ENCODE measurements at places on chromosomes 3 and 15.

GRCh38 chr15:90924375-90924774, 8.0 kb downstream of the HDDC3 start:
- DNase-seq = no peak

GRCh38 chr3:55947406-55947805, 460.3 kb upstream of the WNT5A start:
- DNase-seq = no peak

DNA sequence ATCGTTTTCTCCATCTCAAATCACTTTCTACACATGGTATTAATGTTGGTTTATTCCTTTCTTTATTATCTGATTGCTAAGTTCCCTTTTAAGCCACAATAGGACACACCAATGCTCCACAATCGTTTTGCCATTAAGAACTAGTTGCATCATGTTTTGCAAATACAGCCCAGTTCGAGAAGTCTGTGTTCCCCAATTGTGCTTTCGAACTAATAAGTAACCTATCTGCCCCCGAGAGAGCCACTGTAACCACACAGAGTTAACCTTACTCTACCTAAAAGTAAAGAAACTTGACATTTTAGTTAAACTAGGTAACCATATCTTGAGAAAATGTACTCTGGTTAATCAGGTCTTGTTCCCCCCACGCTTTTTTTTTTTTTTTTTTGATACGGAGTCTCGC, 39.1 kb downstream of the MAGI1 start:
- DNase-seq = no peak

GRCh38 chr15:60889491-60889890, 339.6 kb downstream of the RORA start:
- DNase-seq = no peak

DNA sequence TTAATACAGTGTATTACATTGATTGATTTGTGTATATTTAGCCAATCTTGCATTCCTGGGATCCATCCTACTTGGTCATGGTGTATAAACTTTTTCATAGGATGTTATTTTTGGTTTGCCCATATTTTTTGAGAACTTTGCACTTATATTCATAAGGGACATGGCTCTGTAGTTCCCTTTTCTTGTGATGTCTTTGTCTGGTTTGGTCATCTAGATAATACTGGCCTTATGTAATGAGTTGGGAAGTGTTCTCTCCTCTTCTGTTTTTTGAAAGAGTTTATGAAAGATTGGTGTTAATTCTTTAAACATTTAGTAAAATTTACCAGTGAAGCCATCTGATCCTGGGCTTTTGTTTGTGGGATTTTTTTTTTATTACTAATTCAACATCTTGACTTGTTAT, 9.6 kb downstream of the CHST13 start:
- no peak for DNase-seq

- DNase-seq = no peak
Measured at GRCh38 chr3:154540950-154541604, 111.1 kb upstream of the GPR149 start.

DNA sequence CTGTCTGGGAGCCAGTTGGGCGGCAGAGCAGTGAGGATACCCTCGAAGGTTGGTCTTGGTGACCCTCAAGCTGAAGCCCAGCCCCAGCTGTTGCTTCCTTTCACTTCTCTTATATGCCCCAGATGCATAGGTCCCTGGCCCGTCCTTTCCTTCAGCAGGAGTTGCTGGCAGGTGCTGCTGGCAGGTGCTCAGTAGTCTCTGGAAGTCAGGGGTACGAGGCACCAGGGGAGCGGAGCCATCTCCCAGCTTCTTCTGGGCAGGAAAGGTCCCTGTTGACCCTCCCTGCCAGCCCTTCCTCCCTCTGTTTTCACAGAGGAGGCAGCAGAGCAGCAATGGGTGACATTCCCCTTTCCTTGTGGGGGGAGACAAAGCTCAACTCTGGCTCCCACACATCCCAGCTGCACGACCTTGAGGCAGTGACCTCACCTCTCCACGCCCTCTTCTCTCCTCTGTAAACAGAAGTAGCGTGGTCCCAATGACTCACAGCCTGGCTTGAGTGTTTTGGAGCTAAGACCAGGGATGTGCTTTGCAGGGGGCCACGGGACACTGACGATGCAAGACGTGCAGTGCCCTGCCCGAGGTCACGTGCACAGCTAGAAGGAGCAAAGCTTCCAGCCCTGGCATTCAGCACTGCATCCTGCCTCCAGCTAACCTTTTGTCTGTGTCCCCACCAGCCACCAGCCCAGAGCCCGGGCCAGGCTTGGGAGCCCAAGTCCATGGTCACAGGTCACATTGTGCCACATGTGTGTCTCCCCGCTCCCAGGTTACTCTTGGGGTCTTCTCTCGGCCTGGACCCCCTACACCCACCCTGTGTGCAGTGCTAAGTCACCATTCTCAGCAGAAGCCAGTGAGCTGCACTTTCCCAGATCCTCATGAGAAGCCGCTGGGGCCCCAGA, 49.7 kb downstream of the SLC6A6 start:
- DNase-seq = no peak

DNA sequence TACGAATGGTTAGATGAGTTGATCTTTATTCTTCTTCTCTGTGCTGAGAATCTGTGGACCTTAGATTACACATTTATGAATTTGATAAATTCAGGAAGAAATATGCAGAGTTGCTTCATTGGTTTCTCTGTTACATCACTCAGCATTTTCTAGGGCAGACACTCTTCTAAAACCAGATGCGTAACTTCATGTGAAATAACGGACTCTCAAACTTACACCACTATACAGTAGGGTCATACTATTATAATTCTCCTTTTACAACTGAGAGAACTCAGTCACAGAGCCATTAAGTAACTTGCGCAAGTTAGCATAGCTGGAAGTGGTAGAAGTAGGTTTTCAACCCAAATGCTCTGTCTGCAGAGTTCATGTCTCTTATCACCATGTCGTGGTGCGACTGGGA, 5.7 kb downstream of the TMEM207 start:
- DNase-seq = no peak

DNA sequence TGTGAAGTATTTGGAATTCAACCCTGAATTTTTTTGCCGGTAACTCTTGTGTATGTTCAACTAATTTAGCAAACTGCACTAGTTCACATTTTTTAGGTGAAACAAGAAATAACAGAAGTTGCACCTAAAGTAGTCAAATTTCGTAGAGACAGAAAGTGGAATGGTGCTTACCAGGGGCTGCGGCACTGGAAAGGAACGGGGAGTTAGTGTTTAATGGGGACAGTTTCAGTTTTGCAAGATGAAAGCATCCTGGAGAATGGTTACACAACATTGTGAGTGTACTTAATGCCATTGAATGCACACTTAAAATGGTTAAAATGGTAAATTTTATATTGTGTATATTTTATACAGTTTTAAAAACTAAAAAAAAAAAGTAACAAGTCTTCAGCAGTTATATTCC, 27.4 kb downstream of the PPARG start:
- no peak for DNase-seq

- DNase-seq = no peak
Measured at GRCh38 chr3:80733522-80734176, 965.9 kb upstream of the ROBO1 start.

- no peak for DNase-seq
Measured at GRCh38 chr3:492586-493316, 296.2 kb downstream of the CHL1 start.

DNA sequence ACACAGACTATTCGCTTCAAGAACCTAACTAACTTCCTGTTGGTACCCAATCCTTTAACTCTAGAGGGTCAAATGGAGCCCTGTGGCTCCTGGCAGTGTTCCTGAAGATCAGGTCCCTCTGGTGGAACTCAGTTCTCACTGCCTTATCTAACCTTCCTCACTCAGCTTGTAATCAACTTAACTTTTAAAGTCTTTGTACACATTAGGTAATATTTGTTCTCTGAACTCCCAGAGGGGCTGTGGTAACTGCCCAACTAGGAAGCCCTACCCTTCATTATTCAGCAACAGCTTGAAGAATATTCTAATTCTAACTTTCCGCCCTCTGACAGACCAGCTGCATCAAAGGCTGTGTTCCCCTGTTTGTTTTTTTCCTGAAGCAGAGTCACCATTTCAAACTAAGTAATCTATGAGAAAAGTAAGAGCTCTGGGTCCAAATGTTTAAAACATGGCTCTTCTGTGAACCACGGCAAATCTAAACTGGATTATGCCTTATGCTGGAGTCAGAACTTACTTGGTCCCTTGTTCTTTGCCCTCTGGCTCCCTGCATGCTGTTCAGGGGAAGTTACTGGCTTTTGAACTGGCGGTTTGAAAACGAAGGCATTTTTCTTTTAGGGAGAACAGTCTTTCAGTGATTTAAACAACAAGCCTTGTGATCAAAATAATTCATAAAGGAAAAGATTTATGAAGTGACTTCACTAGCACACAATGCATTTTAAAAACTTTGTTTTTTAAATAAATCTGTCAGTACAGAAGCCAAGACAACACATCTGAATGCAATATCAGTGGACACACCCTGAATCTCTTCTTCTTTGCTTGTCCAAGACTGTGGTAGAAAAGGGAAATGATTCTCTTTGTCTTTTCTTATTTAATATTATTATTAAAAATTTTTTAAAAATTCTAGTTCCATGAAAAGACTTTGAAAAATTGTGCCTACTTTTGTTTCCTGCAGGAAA, 365.6 kb downstream of the TIGIT start:
- no peak for DNase-seq

DNA sequence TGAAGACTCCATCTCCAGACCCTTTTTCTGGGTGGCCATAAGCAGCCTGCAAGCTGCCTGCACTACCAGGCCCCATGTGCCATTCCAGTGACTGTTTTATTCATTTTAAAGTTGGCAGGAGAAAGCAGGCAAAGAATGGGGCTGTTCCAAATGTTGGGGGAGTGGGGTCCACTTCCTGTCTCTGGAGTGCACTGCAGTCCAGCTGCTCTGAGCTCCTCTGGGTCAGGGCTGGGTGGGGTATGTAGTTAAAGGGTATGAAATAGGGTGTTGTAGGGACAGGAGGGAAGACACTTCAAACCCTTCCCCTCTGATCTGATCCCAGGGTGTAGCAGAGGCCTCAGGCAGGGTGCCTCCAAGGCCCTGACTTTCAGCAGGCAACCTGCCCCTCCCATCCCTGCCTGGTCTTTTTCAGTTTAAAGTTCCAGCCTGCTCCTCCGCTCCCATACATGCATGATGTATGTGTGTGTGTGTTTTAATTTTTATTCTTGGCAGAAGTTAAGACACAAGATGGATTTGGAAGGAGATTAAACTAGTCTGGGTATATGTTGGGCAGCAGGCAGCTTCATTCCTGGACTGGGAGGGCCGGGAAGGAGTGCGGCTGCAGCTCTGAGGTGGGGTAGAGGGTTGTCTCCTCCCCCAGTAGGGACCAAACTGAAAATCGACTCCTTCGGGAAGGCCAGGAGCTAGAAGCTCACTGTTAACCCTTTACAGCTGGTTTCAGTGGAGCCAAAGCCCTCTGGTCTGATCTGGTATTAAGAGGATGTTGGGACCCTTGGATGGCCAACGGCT, 17.3 kb downstream of the BOC start:
- no peak for DNase-seq

DNA sequence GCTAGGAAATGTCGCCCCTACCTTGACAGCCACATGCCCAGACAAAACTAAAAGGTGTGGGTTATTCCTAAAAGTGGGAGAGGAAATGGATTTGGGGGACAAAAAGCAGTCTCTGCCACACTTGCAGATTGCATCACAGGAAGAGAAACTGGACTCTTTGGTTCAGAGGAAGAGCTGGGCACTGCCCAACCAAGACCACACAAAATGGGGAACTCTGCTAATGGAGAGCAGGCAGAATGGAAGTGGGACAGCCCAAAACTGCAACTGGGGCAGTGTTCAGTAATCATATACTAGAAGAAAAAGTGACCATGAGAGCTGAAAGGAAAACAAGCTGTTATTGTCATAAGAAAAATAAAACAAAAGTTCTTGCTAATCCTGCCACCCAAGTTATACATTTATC, 138.9 kb upstream of the FRMD4B start:
- DNase-seq = no peak

- no peak for DNase-seq
Measured at GRCh38 chr3:189582179-189582578, 49.0 kb upstream of the TP63 start.

DNA sequence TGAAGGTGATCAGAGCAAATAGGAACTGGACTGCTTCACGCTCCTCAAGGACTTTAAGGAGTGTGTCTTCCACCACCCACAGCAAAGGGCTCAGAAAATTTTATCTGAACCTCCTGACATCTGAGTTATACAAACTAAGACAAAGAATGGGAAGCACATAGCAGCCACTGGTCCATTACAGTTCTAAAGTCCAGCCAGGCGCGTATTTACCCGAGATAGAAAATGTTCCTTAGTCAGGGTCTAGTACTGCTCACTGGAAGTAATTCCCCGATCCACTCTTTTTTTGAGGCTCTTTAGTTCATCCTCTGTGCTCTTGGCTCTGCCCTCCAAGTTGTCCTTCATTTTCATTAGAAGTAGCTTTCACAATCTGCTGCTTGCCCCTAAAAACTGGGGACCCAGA, 88.5 kb upstream of the GOLGA8J start:
- no peak for DNase-seq

DNA sequence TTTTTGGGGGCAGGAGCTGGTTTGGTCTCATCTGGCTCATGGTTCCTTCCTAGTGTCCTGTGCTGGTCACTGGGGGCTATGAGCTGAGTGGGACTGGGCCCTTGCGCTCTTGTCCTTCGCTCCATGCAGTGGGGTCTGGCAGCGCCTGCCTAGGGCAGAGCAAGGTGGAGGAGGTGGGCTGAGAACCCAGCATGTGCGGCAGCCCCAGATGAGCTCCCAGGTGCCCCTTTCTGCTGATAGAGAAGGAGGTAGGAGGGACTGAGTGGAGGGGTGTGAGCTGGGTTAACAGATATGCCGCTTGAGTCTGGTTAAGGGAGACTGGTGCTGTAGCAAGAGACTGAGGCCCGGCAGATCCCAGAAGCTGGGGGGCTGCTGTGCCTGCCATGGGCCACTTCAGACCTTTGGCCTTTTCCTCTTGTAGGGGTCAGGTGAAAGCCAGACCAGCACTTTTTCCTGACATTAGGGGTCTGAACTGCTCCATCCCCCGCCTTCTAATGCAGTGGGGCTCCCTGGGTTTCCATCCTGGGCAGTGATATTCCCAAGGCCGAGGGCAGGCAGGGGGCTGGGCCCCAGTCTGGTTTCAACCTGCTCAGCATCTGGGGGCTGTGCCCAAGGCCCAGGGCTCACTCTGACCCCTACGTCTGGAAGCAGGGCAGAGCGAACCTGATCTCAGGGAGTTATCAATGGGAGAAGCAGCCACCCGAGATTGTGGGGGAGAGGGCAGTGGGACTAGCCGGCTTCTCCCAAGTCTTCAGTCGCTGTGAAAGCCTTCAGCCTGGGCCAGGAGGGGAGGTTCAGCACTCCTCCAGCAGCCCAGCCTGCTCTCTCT, 62.9 kb upstream of the PRR23C start:
- DNase-seq = no peak

- peak; percentile 2 for DNase-seq
Measured at GRCh38 chr3:42490243-42490642, 12.2 kb upstream of the VIPR1 start.

- no peak for DNase-seq
Measured at GRCh38 chr3:21331321-21331720, 419.7 kb downstream of the ZNF385D start.

DNA sequence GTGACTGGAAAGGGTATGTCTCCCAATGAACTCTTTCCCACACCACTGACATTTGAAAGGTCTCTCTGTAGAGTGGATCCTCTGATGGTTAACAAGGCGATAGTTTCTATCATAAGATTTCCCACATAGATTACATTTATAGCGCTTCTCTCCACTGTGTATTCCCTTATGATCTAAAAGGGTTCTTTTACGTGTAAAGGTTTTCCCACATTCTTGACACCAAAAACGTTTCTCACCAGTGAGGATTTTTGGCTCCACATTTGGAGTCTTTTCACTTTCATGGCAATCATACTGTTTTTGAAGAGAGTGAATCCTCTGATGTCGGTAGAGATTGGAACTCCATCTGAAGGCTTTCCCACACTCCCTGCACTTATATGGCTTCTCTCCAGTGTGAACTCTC, 30.5 kb downstream of the ZNF445 start:
- DNase-seq = no peak

- no peak for DNase-seq
Measured at GRCh38 chr3:10185804-10186762, 21.4 kb downstream of the IRAK2 start.

Data from activated CD4-positive, alpha-beta T cell treated with anti-CD3 and anti-CD28 coated beads for 1 hour (primary cell).